ENCODE measurements at places on chromosomes 11 and 22.

GRCh38 chr11:3195251-3196160, 23.1 kb downstream of the MRGPRG start:
- DNase-seq: no peak

- DNase-seq: no peak
Measured at GRCh38 chr11:115342142-115342541, 162.1 kb downstream of the CADM1 start.

GRCh38 chr11:20934516-20934915, 265.1 kb downstream of the NELL1 start:
- no peak for DNase-seq

DNA sequence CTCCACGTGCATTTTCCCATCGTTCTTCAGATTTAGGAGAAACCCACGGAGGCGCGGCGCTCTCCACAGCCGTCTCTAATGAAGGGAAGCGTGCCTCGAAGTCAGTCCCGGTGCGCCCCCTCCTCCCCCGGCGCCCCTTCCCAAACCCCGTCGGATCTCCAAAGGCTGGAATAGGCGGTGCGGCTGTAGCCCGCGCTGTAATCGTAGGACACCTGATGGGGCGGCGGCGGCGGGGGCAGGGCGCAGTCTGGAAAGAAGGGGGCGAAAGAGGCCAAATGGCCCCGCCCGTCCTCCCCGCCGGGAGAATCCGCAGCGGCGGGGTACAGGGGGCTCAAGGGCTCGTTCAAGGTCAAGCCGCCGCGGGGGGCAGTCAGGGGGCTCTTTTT, 1.3 kb downstream of the FAM181B start:
- no peak for DNase-seq

GRCh38 chr11:78078218-78079167, 1.2 kb downstream of the NDUFC2 start:
- DNase-seq: no peak

GRCh38 chr22:44624689-44625420, 77.1 kb upstream of the PRR5 start:
- no peak for DNase-seq

- peak; percentile 95 for DNase-seq
Measured at GRCh38 chr22:31676700-31677099, 14.7 kb upstream of the PISD start.

- no peak for DNase-seq
Measured at GRCh38 chr11:77299528-77299993, 1.9 kb downstream of the GDPD4 start.

DNA sequence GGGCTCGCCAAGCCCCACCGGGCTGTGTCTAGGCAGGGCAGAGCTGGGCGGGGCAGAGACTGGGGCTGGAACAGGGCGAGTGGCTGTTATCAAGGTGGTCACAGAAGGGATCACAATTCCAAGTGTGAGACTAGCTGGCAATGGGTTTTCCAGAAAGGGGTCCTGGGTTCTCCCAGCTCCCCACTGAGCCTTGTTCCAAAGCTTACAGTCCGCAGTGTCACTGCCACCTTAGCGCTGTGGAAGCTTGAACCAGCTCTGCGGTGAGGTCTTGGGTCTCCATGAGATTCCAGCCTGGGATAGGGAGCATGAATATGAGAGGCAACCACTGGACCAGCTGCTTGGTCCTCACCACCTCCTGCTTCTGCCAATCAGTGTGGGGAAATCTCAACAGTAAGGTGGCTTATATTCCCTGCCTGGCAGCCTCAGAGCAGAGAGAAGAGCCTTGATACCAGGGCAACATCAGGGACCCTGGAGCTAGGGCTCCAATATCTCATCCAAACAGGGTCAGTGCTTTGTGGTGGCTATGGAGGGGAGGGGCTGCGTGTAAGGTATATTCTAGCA, 831 bp downstream of the CD44 start:
- no peak for DNase-seq

GRCh38 chr11:128343135-128343514, 244.2 kb downstream of the ETS1 start:
- no peak for DNase-seq

DNA sequence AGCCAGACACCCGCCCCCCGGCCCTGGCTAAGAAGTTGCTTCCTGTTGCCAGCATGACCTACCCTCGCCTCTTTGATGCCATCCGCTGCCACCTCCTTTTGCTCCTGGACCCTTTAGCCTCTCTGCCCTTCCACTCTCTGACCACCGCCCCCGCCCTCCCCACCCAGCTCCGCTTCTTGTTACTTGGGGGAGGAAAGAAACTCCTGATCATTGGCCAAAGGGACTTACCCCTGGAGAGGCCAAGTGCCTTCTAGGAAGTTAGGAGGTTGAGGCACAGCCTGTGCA, at the start of gene PRR33:
Gene PRR33, minus strand, starts transcription at position 65 of the 285 bp plus-strand sequence. CDS start 1,311 bp downstream, outside the sequence.
- no peak for DNase-seq

- DNase-seq: peak; percentile 60
Measured at GRCh38 chr11:129750343-129751292, 65.0 kb upstream of the TMEM45B start.

DNA sequence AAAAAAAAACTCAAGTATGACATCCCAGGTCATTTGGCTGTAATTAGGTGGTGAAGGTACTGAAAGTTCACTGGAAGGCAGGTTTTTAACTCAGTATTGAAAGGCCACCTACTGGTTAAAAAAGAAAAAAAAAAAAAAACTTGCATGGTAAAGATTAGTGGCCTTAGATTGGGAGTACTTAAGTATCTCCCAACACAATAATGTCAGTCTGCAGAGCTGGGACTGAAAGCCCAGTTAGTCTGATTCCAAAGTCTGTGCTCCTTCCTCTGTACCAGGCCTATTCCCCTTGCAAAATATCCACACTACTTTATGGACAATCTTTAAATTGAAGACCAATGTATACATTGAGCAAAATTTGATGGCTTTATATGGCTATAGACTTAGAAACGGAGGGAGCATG, 85.5 kb downstream of the NOX4 start:
- no peak for DNase-seq

DNA sequence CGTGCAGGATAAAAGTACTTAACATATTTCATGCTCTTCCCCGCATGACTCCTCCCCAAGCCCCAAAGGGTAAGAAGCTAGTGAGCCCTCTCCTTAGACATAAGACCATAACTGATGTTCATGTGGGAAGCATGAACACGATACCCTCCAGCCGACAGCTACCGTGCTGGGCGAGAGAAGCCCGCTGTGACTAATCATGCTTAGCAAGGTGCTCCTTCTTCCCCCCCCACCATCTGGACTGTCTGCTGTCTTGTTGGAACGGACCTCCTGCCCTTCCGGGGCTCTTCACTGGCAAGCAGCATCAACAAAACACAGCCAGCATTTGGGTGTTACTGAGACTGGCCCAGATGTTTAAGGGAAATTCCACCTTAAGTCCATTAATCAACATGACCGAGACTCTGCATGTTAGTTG, 200.6 kb downstream of the DBX1 start:
- DNase-seq: no peak

GRCh38 chr11:2842876-2843275, 42.7 kb downstream of the CDKN1C start:
- DNase-seq: no peak

GRCh38 chr22:41742918-41743317, 43.6 kb downstream of the MEI1 start:
- no peak for DNase-seq

DNA sequence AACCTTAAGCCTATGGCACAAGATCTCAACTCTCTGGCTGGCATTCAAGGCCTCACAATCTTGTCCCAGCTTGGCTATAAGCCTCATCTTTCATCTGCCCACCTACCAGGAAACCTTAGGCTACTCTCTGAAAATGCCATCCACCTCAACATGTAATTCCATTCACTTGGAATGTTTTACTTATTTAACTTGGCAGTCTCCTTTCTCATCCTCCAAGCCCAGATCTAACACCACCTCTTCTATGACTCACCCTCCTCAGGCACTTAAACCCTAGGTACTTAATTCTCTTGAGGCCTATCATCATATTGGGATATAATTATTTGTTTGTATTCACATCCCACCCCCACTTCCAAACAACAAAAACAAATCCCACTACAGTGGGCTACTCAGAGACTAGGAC, 15.0 kb downstream of the POGLUT3 start:
- no peak for DNase-seq

- DNase-seq: no peak
Measured at GRCh38 chr11:79922641-79923040, 481.8 kb upstream of the TENM4 start.

DNA sequence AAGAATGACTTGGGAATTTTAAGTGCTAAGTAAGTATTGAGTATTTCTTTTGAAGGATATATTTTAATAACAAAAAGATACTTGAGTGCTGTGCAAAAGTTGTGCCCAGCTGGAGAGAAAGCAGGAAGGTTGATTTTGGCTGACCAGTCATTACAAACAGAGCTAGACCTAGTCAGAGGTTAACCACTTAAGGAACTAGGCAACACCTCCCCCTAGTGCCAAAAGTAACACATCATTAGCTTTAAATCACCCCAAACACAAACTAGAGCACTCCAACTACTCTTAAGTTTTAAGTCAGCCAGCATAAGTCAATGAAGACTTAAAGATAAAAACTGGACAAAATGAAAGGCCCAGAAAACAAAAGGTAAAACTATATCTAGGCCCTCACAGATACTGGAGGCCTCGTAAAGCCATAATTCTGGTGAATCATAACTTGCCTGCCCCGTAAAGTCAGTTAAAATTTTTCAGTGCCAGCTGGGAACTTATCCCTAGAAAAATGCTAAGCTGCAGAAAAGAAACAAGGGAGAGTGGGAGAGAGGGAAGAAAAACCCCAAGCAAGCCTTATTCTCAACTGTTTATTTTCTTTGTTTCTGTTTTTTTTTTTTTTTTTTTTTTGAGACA, 4.6 kb downstream of the TMEM9B start:
- DNase-seq: no peak

GRCh38 chr22:19375435-19375834, 56.1 kb downstream of the HIRA start:
- DNase-seq: no peak

DNA sequence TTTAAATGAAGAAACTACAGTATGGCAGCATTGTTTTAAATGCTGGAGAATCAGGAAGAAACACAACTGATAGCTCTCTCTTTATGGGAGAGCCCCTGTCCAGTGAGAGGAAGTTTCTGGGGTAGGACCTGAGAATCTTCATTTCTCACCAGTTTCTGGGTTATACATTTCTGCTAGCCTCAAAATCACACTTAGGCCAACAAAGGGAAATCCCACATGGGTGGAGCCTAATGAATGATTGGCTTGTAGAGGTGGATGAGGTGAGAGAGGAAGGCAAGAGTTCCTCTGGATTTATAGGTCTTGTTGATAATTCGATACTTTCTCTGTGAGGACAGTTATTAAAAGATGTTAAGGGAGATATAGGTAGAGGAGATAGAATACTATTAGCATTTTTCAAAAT, 1397.3 kb upstream of the TENM4 start:
- DNase-seq: no peak

DNA sequence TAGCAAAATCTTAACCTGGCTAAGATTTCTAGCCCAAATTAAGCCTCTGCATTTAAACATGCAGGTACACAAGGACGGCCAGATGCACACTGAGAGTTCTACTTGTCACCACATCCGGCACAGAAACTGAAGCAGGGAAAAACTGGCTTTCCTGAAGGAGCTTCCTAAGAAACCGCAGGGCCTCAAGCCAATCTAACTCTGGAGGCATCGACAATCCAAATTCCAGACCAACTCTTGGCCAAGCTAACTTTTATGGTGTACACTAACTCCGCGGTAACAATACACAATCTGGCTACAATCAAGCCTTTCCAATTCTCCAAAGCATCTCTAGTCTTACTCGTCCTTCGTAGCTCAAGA, 1.2 kb downstream of the MSANTD2 start:
- DNase-seq: no peak

DNA sequence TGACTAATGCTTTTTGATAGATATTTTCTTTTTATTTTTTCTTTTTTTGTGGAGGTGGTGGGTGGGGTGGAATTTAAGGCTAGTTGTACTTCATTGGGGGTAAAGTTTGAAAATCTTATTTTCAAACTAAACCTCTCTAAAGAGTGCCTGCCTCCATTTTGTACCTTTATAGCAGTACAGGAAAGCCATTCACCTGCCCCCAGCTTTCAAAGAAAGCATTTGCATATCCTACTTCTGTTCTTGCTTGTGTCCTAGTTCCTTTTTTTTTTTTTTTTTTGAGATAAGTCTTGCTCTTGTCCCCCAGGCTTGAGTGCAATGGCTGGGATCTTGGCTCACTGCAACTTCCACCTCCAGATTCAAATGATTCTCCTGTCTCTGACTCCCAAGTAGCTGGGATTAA, 766.2 kb upstream of the LRRC4C start:
- DNase-seq: no peak

Measured in right atrium auricular region (tissue), 2 donors.